ENCODE measurements at places on chromosomes 6 and 20.

DNA sequence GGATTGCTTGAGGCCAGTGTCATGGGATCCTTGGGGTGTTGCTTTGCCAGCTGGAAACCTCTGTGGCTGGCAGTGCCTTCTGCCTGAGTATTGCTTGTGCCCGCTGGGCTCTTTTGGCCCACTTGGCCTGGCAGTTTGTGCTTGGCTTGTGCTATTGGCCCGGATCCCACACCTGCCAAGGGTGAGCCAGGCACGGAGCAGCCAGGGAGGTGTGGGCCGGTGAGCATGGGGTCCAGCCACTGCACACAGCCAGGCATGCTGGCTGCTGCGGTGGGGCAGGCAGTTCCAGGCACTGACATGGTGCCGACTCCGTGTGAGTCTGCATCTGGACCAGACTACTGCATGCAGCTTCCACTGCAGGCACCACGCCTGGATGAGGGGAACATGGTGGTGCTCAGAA is 62.5 kb upstream of the SYNCRIP start:
- no peaks in the 10 kb centered on the region for H3K4me1 ChIP-seq
- H3K27me3 ChIP-seq: no peaks in the 10 kb centered on the region
- no peak for DNase-seq
- no peak overlapping the region for H3K4me3 ChIP-seq
- no peak overlapping the region for H3K27ac ChIP-seq

- H3K36me3 ChIP-seq: peaks cover 6% of the 10 kb centered on the region
- no peak overlapping the region for H3K27ac ChIP-seq
- no peak overlapping the region for H3K4me3 ChIP-seq
- H3K4me1 ChIP-seq: peaks cover 8% of the 10 kb centered on the region
- peaks cover 78% of the 10 kb centered on the region for H3K27me3 ChIP-seq
Observed at GRCh38 chr20:57609086-57609841, 11.0 kb downstream of the ZBP1 start.

GRCh38 chr6:159481897-159482296 is 211.1 kb downstream of the SOD2 start:
- no peak overlapping the region for H3K4me3 ChIP-seq
- no peaks in the 10 kb centered on the region for H3K36me3 ChIP-seq
- peaks cover 12% of the 10 kb centered on the region for H3K27me3 ChIP-seq

DNA sequence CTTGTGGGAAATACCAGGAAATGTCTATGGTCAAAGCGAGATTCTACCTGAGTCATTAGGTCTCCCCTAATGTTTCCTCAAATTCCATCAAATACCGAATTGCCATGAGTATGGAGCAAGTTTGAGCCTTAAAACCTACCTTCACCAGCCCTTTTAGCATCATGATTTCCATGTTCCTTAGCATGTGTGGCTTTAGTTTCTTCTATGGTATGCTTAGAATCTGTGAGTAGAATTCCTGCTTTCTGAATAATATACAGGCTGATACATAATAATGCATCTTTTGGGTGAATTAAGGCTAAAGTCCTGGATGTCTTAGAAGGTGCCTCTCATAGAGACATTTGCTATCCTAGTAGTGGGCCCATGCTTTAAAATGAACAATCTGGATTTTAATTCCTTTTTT is 32.0 kb downstream of the TSPYL4 start:
- no peak for DNase-seq
- no peak overlapping the region for H3K27ac ChIP-seq
- H3K36me3 ChIP-seq: peaks cover 3% of the 10 kb centered on the region

- peaks cover 19% of the 10 kb centered on the region for H3K36me3 ChIP-seq
- H3K4me3 ChIP-seq: peak within 1 kb of the TSS; percentile 93
- no peaks in the 10 kb centered on the region for H3K27me3 ChIP-seq
Observed at GRCh38 chr6:33620856-33621710, at the start of gene ITPR3. TSS of gene ITPR3 (plus strand) at chr6:33621322. CDS start at chr6:33621603, 281 bp downstream.

DNA sequence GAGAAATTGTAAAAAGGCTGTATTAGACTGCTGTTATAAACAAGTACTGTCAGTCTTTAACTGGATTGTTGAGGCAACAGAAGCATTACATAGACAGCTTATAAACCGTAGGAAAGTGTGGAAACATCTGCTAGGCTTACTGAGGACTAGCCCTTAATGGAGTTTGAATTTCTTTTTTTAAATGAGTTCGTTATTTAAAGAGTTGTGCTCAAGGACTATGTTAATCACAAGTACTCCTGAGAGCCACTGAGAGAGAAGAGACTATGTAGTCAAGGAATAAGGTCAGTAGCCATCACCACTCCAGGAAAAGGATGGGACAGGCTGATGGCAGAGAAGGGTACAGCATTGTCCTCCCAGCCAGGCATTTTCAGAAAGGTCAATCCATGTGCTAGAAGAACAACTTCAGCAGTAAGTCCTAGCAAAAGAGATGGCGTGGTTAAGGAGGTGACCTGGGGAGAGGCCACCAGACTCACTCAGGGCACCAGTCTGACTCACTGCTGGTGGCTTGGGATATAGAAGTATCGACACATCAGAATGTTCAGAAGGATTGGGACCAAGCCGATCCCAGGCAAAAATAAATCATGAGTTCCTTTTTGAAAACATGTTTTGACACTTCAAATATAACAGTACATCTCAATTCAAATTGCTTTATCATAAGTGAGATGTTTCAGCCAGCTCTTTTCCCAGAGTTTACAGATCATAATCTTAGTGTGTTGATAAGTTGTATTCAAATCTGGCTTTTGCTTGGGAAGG is 6.4 kb downstream of the RPS12 start:
- peaks cover 3% of the 10 kb centered on the region for H3K27me3 ChIP-seq
- peaks cover 41% of the 10 kb centered on the region for H3K36me3 ChIP-seq
- H3K4me1 ChIP-seq: peaks cover 36% of the 10 kb centered on the region
- no peak overlapping the region for H3K4me3 ChIP-seq
- DNase-seq: no peak

DNA sequence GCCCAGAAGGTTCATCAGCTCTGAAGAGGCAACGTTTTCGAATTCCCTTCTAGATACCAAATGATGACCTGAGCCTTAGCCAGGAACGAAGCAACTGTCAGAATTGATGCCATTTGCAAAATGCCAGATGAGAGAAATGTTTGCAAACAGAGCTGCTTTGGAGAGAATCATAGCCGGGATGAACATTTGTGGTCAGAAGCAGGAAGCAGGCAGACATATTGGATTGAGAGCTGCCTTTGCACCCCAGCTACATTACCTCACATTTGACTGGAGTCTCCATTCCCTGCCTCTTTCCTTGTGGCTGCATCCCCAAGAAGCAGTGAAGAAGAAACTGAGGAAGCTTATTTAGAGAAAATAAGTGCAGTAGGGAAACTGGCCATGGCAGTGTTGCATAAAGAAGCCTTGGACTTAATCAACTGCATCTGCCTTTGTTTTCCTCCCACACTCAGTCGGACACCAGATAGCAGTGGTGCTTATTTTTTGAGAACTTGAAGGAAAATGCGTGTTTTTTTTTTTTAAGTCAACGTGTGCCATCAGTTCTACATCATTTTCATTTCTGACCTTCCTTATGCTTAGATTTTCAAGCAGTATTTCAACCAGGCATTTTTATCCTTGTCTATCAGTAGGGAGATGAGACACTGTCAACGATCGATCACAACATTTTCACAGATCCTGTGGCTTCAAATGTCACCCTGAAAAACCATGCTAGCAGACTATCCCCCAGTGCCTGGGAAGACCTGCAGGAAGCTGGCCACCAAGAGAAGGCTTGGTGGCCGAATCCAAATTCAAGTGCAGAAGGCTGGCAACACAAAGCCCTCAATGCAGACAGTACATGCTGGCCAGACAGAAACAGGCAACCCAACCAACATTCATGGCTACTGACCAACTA is 541.2 kb upstream of the JARID2 start:
- DNase-seq: no peak
- H3K4me1 ChIP-seq: no peaks in the 10 kb centered on the region
- H3K27me3 ChIP-seq: peaks cover 7% of the 10 kb centered on the region
- no peak overlapping the region for H3K4me3 ChIP-seq
- no peak overlapping the region for H3K27ac ChIP-seq

- H3K36me3 ChIP-seq: no peaks in the 10 kb centered on the region
- no peak overlapping the region for H3K4me3 ChIP-seq
- H3K27me3 ChIP-seq: no peaks in the 10 kb centered on the region
- no peaks in the 10 kb centered on the region for H3K4me1 ChIP-seq
- DNase-seq: no peak
Observed at GRCh38 chr20:8646033-8646441, 422.9 kb upstream of the PLCB4 start.

DNA sequence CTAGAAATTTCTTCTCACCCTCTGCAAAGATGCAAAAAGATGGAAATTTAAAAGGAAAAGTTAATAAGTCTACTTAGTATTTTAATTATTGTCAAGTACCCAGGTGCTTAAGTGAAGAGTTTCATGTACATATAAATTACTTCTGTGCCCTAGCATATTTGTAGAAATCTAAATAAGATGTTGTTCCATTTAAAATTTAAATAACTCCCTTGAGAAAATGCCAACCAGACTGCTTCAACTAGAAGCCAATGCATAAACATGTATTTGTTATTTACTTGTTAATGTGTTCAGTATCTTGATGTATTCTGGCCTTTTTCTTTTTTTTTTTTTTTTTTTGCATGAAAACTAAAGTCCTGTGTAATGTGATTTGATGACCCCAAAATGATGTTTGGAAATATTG is 6.3 kb upstream of the TMEM244 start:
- DNase-seq: no peak
- no peaks in the 10 kb centered on the region for H3K27me3 ChIP-seq
- H3K27ac ChIP-seq: no peak overlapping the region
- no peak overlapping the region for H3K4me3 ChIP-seq

GRCh38 chr6:39263303-39264037 is 34.2 kb upstream of the KCNK5 start:
- peaks cover 9% of the 10 kb centered on the region for H3K27me3 ChIP-seq
- H3K4me1 ChIP-seq: no peaks in the 10 kb centered on the region
- peak overlapping the region; percentile 37 for H3K27ac ChIP-seq
- H3K4me3 ChIP-seq: no peak overlapping the region

GRCh38 chr6:170271771-170272314 is 19.0 kb downstream of the DLL1 start:
- peaks cover 87% of the 10 kb centered on the region for H3K27me3 ChIP-seq
- peak overlapping the region; percentile 70 for H3K4me3 ChIP-seq
- peaks cover 2% of the 10 kb centered on the region for H3K36me3 ChIP-seq

GRCh38 chr6:45450831-45451230 is 73.1 kb upstream of the SUPT3H start:
- H3K27ac ChIP-seq: no peak overlapping the region
- H3K4me3 ChIP-seq: no peak overlapping the region
- H3K36me3 ChIP-seq: no peaks in the 10 kb centered on the region
- no peaks in the 10 kb centered on the region for H3K27me3 ChIP-seq

- no peak overlapping the region for H3K4me3 ChIP-seq
- no peaks in the 10 kb centered on the region for H3K4me1 ChIP-seq
- no peaks in the 10 kb centered on the region for H3K36me3 ChIP-seq
Observed at GRCh38 chr6:128870746-128871145, 12.2 kb upstream of the LAMA2 start.

- peaks cover 51% of the 10 kb centered on the region for H3K4me1 ChIP-seq
- H3K36me3 ChIP-seq: peaks cover 6% of the 10 kb centered on the region
- no peak overlapping the region for H3K27ac ChIP-seq
- no peaks in the 10 kb centered on the region for H3K27me3 ChIP-seq
- H3K4me3 ChIP-seq: no peak overlapping the region
Observed at GRCh38 chr6:129451187-129451586, 258.8 kb downstream of the ARHGAP18 start.

GRCh38 chr6:165486183-165487137 is 176.6 kb downstream of the PDE10A start:
- H3K4me1 ChIP-seq: no peaks in the 10 kb centered on the region
- no peak overlapping the region for H3K27ac ChIP-seq
- DNase-seq: no peak
- H3K4me3 ChIP-seq: no peak overlapping the region
- no peaks in the 10 kb centered on the region for H3K27me3 ChIP-seq
- no peaks in the 10 kb centered on the region for H3K36me3 ChIP-seq

GRCh38 chr20:38246357-38247165 is 14.0 kb downstream of the KIAA1755 start:
- DNase-seq: no peak
- H3K27ac ChIP-seq: no peak overlapping the region
- no peaks in the 10 kb centered on the region for H3K4me1 ChIP-seq
- H3K36me3 ChIP-seq: no peaks in the 10 kb centered on the region
- H3K4me3 ChIP-seq: no peak overlapping the region

DNA sequence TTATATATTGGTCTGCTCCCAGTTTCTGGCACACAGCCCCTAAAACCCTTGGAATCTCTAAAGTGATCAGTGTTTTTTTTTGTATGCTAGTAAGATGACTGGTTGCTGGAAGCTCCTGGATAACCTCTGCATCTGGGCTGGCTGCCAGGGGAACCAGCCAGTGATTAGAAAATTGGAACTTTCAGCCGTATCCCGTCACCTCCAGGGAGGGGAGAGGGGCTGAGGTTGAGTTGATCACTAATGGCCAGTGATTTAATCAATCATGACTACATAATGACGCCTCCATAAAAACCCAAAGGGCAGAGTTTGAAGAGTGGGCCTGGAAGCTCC is 48.0 kb upstream of the NOP56 start:
- H3K4me3 ChIP-seq: no peak overlapping the region
- no peaks in the 10 kb centered on the region for H3K36me3 ChIP-seq

DNA sequence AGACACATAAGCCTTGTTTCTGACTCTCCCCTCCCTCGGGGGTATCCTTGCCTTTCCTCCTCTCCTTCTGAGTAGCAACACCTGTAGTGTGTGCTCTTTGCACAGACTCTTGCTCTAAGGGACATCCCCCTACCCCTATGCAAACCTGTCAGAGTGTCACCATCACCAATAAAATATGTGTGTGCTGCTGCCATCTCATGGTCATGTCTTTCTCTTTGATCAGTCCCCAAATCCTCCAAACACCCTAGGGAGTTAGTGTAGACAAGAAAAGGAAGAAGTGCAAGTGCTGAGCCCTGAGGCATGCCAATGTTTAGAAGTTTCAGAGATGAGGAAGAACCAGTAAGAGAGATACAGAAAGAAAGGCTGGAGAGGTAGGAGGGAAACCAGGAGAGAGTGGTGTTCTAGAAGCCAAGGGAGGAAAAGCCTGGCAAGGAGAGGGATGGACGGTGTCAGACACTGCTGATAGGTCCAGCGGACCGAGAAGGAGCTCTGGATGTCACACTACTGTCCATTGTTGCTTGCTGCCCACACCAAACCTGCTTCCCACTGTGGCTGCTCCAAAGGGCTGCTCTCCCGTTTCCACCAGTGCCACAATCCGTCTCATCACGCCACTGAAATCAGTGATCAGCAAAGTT is 16.4 kb downstream of the TRMT6 start:
- no peak for DNase-seq
- no peaks in the 10 kb centered on the region for H3K4me1 ChIP-seq
- peaks cover 6% of the 10 kb centered on the region for H3K36me3 ChIP-seq
- no peak overlapping the region for H3K27ac ChIP-seq

- no peak overlapping the region for H3K27ac ChIP-seq
- peaks cover 14% of the 10 kb centered on the region for H3K27me3 ChIP-seq
- no peaks in the 10 kb centered on the region for H3K4me1 ChIP-seq
- H3K4me3 ChIP-seq: no peak overlapping the region
- H3K36me3 ChIP-seq: no peaks in the 10 kb centered on the region
Observed at GRCh38 chr6:151209071-151209831, 30.5 kb upstream of the AKAP12 start.

GRCh38 chr6:159754959-159755914 is 6.6 kb upstream of the ACAT2 start:
- no peak for DNase-seq
- H3K27ac ChIP-seq: peak overlapping the region; percentile 33
- peaks cover 61% of the 10 kb centered on the region for H3K36me3 ChIP-seq
- no peaks in the 10 kb centered on the region for H3K27me3 ChIP-seq

Measured in activated naive CD4-positive, alpha-beta T cell treated with anti-CD3 and anti-CD28 coated beads, Interleukin-2, amount 10 ng/mL, durations not matched to agents 7 days and 5 days (primary cell).